OCI-M1 (cell line): ENCODE measurements at places on chromosomes 2 and 18.

DNA sequence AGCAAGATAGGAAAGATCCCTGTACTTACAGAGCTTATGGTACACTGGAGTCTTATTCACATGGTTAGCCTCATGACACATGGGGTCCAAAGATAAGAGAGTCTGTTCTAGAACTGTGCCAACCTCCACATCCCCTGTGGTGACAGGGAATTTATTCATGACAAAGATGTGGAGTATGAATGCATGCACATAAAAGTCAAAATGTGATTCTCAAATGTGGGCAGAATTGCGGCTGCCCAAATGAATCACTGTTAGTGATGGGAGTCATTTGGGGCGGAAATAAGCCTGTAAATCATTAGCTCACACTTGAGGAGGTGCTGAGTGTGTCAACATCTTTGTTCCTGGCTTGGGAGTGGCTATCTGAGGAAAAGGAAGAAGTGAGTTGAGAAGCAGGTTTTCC lies 560.6 kb downstream of the SLC4A3 start:
- DNase-seq, result no peak

DNA sequence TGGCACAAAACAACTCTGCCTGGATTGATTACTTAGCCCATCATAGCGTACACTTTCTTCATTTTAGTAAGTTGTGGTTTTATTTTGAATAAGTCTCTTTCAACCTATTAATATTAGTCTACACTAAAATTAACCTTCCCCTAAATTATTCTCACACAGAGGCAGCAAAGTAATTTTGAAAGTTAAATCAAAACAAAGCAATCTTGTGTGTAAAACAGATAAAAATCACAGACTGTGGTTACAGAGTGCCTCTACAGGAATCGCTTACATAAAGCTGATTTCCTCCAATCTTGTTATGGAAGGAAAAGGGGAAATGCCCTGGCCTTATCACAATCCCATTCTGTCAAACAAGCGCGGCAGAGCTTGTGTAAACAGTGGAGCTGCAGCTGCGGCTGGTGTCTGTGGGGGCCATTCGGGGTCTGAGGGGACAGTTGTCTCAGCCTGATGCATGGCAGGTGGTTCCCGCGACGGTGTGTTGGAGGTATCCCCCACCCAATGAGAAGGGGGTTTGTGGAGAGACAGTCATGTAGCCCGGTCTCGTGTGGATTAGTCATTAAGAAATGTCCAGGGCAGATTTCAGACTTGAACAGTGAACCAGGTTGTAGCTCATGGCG lies 42.1 kb downstream of the BCL2L11 start:
- peak; percentile 81 for DNase-seq

DNA sequence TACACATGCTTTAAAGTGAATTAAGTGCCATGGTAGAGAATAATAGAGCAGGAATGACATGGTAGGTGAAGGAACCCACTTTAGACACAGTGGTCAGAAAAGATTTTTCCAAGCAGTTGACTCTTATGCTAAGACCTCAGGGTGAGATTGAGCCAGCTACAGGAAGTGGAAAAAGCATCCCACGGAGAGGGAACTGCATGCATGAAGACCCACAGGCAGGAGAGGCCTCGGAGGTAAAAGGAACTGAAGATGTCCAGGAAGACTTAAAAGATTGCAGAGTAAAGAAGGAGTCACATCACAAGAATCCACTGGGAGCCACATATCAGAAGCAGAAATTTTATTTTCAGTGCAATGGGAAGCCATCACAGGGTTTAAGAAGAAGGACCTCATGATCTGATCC lies 499.2 kb upstream of the FAM98A start:
- DNase-seq, result no peak

GRCh38 chr2:226117510-226118065 lies 682.0 kb downstream of the IRS1 start:
- DNase-seq, result no peak

- no peak for DNase-seq
Observed at GRCh38 chr2:169461143-169461542, 18.2 kb upstream of the BBS5 start.

DNA sequence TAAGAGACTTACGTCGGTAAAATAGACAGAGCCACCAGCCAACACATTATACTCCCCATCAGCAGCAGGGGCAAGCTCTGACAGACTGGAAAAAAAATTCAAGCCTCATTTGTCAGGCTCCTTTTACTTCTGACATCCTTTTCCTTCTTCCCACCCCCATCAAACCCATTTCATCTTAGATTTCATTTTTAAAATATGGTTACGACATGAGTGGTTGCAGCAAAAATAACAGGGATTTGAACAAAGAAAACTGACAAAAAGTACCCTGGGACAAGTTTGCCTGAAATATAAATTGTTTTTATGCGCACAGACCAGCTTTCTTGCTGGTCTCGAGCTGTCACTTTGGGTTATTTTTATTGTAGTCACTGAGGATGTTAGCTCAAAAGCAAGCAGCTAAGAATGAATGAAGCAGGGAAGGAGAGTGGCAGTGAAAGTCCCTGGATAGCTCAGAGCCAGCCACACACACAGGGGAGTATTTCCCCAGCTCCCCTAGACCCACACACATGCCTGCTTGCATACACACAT lies 30.7 kb upstream of the LINC00305 start:
- no peak for DNase-seq

GRCh38 chr2:170815746-170816503 lies 762 bp upstream of the GAD1 start:
- DNase-seq, result peak; percentile 80

- DNase-seq, result no peak
Observed at GRCh38 chr2:109062145-109062858, 66.7 kb upstream of the SH3RF3 start.

DNA sequence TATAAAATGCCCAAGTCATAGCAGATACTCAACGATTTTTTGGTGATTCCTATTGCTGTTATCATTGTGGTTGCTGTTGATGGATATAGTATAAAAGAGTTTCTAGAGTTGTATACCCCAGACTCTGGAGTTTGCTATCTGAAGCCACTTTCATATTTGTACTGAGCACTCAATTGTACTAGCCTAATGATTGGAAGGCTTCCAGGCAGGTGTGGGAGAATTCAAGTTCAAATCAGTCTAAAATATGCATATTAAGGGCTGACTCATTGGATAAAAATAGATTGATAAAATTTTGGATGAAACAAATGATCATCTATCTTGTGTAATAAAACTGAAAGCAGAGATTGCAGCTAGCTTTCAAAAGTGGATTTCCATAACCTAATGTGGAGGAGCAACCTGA lies 122.9 kb downstream of the NEB start:
- DNase-seq, result no peak

GRCh38 chr2:70959851-70960832 lies 18.3 kb upstream of the ANKRD53 start:
- no peak for DNase-seq

DNA sequence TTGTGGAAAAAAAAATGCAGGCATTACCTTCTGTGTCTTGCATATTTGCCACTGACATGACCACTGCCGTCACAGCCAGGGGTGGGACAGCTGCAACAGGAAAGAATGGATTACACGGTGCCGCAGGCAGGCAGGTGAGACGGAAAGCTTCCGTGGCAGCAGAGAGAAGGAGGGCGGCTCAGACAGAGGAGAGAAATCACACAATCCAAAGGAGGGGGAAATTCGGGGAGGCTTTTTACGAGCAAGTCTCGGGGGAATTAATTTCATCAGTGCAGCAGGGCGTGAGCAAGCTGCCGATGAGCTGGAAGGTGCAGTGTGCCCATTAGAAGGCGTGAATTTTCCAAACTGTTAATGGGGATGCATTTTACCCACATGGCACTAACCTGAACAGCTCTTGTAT lies 234.8 kb upstream of the PXDN start:
- no peak for DNase-seq

GRCh38 chr2:69993708-69994107 lies 32.3 kb upstream of the ASPRV1 start:
- no peak for DNase-seq

DNA sequence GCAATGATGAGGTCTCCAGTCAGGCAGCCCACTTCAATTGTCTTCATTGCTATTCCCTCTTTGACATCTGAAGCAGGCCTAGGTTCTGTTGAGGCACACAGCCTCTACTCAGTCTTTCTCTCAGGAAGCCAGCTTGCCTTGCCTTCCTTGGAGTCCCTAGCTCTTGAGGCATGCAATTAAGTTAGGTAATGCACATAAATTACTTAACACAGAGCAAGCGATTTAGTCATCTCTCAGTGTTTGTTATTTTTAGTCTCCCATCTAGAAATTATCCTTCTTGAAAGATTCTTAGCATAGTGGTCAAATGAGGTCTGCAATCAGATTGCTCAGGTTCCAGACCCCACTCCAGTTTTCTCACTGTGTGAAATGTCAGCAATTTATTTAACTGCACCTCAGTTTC lies 32.0 kb downstream of the SULT1C4 start:
- DNase-seq, result no peak

DNA sequence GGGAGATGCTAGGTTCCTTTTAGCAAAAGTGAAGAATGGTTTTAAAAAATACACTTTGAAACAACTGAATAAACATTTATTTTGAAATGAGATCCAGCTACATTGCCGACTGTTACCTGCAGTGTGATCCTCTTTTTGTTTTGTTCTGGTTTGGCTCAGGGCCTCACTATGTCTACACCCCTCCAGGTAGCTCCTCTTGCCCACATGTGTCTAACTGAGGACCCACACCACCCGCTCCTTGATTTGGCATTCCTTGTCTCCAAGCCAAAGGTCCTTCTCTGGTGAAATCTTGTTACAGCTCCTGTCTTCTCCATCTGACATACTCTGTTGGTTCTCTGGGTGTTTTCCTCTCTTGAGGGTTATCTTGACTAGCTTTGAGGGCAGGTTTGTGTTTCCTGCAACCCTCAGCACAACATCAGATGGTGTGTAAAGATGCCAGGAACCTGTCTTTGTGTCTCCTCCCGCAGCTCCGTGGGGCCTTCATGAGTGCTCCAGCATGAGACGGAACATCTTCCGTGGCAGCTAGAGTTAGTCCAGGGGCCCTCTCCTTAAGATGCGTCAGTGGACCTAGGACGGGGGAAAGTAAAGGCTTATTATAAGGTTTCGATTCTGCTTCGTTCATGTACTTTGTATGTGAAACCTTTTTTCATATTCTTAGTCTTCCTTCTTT lies 32.1 kb downstream of the MAP4K4 start:
- no peak for DNase-seq

GRCh38 chr2:211468877-211469663 lies 912.7 kb downstream of the CPS1 start:
- DNase-seq, result no peak

DNA sequence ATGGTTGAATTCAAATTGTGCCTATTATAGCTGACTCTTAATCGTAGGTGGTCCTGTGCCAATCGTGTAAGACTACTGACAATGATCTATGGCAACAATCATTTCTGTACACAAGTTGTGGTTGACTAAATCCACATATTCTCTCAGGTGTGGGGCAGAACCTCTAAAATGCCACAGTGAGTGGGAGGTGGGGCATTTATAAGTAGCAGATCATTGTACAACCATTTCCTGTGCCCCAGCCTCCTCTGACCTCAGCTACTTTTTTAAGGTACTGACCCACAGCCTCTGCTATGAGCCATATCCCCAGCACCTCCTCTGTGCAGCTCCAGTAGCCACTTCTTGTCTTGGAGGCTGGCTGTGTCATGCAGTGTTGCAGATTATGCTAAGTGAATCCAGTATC lies 48.6 kb upstream of the RAPH1 start:
- DNase-seq, result no peak

DNA sequence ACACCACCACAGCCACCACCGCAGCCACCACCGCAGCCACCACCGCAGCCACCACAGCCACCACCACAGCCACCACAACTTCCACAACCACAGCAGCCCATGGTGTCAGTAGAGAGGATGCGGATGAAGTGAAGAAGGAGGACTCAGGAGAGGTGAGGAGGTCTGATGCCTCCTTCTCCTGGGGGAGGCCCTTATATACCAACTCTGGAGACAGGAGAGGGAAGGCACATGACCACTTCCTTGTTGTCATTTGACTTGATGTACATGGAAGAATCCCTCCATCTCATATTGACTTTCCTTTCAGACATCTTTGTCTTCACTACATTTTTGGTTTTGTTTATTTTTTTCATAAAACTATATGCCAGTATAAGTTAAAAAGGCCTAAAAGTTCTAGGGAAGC lies at the start of gene SCYGR3:
SCYGR3 (minus strand) TSS at position 101 of the 400 bp plus-strand sequence; CDS start at position 101, 0 bp downstream.
- DNase-seq, result no peak

- DNase-seq, result no peak
Observed at GRCh38 chr18:74961596-74961995, 247.3 kb downstream of the PTGR3 start.

GRCh38 chr18:54223568-54224241 lies 764 bp downstream of the MBD2 start:
- peak; percentile 58 for DNase-seq

DNA sequence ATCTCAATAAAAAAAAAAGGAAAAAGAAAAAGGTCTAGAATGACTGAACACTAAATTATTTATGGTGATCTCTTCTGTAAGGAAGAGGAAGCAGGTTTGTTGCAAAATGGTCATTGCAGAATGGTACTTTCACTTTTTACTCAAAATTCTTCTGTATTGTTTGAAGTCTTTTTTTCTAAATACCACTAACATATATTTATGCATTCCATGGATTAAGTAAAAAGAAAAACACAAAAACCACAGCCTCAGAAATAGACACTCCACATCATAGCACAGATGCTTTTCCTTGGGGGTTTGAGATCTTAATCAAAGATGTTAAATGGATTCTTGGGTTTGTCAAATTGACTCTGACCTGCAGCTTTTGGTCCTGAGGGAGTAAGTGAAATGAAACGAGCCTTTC lies 47.4 kb downstream of the RHOB start:
- DNase-seq, result no peak

DNA sequence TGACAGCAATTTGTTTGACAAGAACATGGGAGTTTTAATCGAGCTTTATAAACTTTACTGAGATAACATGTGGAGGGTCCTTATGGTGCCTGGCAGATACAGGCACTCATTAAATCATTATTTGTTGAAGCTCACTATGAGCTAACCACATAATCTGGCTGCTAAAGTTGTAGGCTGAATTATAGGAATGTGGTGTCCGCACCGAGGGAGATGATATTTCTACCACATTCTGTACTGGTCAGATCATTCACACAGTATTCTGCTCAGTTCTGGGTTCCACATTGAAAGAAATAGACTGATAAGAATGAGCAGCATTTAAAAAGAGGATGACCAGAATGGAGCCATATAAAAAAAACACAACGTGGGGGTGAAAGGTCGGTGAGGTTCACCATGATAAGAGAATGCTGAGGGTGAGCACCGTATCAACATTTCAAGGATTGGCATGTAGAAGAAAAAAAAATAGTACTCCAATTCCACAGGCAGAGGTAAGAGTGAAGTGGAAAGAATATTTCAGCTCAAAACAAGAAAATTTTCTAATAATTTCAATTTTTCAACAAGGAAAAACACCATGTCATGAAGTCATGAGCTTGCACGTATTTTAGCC lies 54.4 kb downstream of the TMEFF2 start:
- peak; percentile 46 for DNase-seq

DNA sequence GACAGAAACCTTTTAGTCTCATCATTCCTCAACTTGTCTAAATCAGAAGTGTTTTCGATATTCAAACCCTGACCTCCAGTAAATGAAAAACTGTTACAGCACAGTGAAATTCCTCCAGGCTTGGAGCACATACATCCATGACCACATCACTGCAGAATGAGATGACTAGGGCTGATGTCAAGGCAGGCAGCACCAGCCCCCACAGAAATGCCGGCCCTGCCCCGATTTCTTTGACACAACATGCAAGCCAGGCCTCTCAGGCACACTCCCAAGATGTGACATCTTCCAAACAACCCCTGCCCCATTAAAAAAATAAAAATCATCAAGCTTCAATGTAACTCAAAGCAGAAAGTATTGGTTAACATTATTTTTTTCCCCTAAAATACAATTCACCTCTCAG lies 103.3 kb downstream of the CTAGE1 start:
- DNase-seq, result no peak
